ENCODE measurements at places on chromosomes 1 and 21.
A peak's percentile ranks its signal among the peaks of the same experiment; 100 is the strongest.

- no peak for DNase-seq
Observed at GRCh38 chr1:118049981-118050380, 120.4 kb downstream of the WDR3 start.

- DNase-seq = peak; percentile 43
Observed at GRCh38 chr1:26529655-26530409, at the start of gene RPS6KA1. RPS6KA1 (plus strand) TSS chr1:26529761; CDS start chr1:26529921, 160 bp downstream.

- no peak for DNase-seq
Observed at GRCh38 chr1:44941424-44942324, 44.7 kb downstream of the EIF2B3 start.

DNA sequence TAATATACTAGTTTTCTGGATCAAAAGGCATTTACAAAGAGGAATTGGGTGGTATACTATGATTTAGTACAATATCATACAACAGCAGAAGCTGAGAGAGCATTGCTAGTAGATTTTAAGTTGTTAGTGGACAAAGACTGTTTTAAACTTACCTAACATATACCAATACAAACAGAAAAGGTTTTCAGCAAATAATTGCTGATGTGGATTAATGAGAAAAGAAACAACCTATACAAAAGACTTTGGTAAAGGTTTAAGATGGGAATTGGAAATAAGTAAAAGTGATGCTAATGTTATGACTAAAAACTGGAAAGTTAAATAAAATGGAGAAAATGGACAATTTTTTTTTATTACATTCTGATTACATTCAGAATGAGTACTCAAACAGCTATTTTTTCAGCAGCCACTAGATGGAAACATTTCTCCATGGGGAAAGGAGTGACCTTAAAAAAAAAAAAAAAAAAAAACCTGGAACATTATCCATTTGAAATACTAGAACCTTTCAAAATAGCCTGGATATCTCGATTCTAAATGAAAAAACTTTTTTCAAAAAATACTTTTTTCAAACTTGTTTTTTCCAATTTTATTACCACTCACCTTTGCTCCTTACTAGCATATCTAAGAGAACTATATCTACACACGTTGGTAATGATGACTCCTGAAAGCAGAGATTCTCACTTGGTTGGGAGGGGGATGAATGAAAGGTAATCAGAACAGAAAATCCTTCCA lies 55.4 kb downstream of the EPRS1 start:
- DNase-seq = no peak

- no peak for DNase-seq
Observed at GRCh38 chr1:22806584-22806983, 95.9 kb downstream of the EPHB2 start.

Data from stimulated activated CD4-positive, alpha-beta T cell treated with anti-CD3 and anti-CD28 coated beads, TNF-alpha, amount 100 ng/mL, for 4 hours (primary cell).